CD4-positive, alpha-beta T cell (primary cell): ENCODE measurements at places on chromosomes 3 and 15. TPM values are rescaled to one million over a fixed set of nuclear protein-coding genes. Genes with fewer than 3 reads are reported as not detected.

DNA sequence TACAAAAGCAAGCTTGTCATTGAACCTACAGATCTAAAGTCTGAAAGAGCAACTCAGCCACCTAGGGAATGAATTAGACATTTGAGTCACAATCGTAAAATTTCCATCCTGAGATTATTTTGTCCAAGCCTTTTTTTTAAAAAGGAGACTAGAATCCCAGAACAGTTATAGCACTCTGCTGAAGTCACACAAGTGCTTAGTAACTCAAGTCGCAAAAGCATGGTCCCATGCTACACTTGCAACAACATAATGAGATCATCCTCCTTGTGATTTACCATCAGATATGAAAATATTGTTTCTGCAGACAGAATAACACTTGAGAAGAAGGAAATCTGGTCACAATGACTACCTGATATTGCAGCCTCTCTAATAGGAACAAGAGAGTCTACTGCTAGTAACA, 106.7 kb downstream of the ZIC4 start:
- DNase-seq = no peak

GRCh38 chr3:13041113-13041776, 32.0 kb downstream of the IQSEC1 start:
- no peak for DNase-seq

- DNase-seq = no peak
Observed at GRCh38 chr3:79516795-79517194, 251.0 kb downstream of the ROBO1 start.

Gene SCAMP5
- 5.7 TPM for total RNA-seq

- DNase-seq = no peak
Observed at GRCh38 chr3:58899953-58900298, 149.9 kb downstream of the CFAP20DC start.

DNA sequence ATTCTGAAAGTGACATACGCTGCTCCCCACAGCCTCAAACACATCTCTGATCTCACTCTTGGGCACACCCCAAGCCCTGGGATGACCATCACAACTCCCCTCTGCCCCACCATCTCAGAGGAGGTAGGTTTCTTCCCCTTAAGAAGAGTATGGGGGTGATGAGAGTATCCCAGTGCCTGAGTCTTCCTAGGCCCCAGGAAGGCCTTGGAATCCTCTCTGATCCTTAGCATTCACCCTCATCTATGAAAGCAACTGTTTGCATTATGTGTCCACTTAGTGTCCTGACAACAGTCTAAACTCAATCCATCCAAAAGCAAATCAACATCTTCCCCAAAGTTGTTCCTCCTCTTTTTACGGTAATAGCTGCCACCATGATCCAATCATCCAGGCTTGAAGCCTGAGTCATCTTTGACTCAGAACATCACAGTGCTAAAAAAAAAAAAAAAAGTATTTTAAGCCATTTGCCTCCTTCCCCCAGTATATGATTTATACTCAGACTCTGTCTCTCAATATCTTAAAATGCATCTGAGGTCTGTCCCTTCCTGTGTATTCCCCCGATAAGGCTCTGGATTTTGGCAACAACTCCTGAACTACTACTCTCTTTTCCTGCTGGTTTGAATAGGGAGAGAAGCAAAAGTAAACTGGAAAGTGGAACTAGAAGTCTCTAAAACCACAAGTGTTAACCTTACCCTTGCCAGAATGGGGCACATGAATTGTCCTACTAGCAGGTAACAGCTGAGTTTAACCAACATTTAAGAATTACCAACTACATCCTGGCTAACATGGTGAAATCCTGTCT, 22.5 kb downstream of the POPDC2 start:
- no peak for DNase-seq

DNA sequence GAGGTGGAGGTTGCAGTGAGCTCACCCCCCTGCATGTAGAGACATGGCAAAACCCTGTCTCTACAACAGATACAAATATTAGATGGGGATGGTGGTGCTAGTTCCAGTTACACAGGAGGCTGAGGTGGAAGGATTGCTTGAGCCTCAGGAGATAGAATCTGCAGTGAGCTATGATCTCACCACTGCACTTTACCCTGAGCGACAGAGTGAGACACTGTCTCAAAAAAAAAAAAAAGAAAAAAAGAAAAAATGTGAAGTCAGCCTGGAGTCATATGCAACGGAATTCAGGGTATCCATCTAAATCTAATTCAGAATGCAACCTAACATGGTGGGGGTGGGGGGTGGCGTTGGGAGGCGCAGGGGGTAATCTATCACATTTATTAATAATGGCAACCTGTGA, 37.1 kb upstream of the NR2F2 start:
- no peak for DNase-seq

- DNase-seq = no peak
Observed at GRCh38 chr3:114078126-114078525, 21.6 kb downstream of the QTRT2 start.

- DNase-seq = no peak
Observed at GRCh38 chr15:67244971-67245478, 9.4 kb downstream of the AAGAB start.

DNA sequence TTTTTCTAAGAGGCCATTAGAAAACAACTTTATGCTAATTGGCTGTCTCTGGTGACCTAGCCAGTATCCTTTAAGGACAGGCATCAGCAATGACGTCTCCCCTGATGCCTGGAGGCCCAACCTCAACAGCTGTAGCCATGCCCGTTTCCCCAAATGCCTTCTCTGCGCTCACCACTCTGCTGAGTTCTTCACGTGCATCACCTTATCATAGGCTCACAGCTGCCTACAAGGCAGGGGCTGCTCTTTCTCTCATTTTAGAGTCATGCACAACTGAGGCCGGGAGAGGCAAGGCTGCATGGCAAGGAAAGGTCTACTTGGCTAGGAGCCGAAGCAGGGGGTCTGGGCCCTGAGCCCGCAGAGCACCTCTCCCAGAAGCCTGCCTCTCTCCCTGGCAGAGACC, 43.9 kb upstream of the SEC13 start:
- DNase-seq = no peak

Gene FBN1
- total RNA-seq = 0.25 TPM
